ENCODE measurements at places on chromosomes 7 and 10.

- no peak for DNase-seq
- no peak overlapping the region for H3K4me3 ChIP-seq
- no peaks in the 10 kb centered on the region for H3K36me3 ChIP-seq
- H3K27me3 ChIP-seq, result no peaks in the 10 kb centered on the region
- no peaks in the 10 kb centered on the region for H3K4me1 ChIP-seq
Observed at GRCh38 chr10:129033340-129033739, 433.7 kb upstream of the MGMT start.

GRCh38 chr10:122738031-122738430 is 38.4 kb upstream of the C10orf120 start:
- H3K36me3 ChIP-seq, result no peaks in the 10 kb centered on the region
- no peaks in the 10 kb centered on the region for H3K4me1 ChIP-seq
- no peaks in the 10 kb centered on the region for H3K27me3 ChIP-seq
- no peak for DNase-seq

- H3K27ac ChIP-seq, result no peak overlapping the region
- H3K27me3 ChIP-seq, result no peaks in the 10 kb centered on the region
- DNase-seq, result no peak
- H3K4me3 ChIP-seq, result no peak overlapping the region
- H3K36me3 ChIP-seq, result no peaks in the 10 kb centered on the region
- no peaks in the 10 kb centered on the region for H3K4me1 ChIP-seq
Observed at GRCh38 chr10:78319371-78319770, 285.7 kb downstream of the RPS24 start.

DNA sequence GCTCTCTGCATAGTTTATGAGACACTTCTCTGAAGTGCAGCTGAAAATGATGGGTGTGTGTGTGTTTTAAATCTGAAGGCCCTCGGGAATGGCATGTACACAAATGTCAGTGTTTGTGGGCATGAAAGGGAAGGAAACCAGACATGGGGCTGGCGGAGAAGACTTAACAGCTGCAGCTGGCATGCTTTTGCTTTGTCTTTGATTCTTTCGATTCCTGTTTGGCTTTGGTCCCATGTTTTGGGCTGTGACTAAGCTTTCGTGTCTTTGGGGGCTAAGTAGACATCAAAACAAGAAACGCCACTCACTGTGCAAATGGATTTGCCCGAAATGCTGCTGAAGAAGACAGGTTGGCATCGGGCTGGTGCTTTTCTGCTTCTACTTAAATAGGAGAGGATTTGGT is 179.3 kb downstream of the PFKFB3 start:
- H3K4me1 ChIP-seq, result no peaks in the 10 kb centered on the region
- H3K4me3 ChIP-seq, result no peak overlapping the region
- no peak overlapping the region for H3K27ac ChIP-seq
- no peaks in the 10 kb centered on the region for H3K27me3 ChIP-seq
- no peaks in the 10 kb centered on the region for H3K36me3 ChIP-seq

DNA sequence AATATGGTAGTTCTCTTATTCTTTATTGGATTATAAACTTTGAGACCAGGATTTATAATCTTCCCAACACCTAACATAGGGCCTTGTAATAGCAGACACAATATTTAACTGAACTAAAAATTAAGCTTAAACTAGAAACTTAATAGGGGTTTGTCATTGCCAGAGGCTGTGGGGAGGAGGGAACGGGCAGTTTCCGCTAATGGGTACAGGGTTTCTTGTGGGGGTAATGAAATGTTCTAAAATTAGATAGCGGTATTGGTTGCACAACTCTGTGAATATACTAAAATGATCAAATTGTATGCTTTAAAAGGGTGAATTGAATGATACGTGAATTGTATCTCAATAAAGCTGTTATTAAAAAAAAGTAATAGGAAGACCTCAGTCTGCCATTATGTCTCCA is 45.4 kb downstream of the NT5C2 start:
- no peak overlapping the region for H3K27ac ChIP-seq
- H3K27me3 ChIP-seq, result no peaks in the 10 kb centered on the region
- H3K36me3 ChIP-seq, result no peaks in the 10 kb centered on the region

- no peak for DNase-seq
- H3K4me1 ChIP-seq, result no peaks in the 10 kb centered on the region
Observed at GRCh38 chr7:29229066-29229465, 34.5 kb downstream of the CHN2 start.

GRCh38 chr10:120423431-120424197 is 33.4 kb upstream of the PLPP4 start:
- H3K27me3 ChIP-seq, result no peaks in the 10 kb centered on the region
- no peak overlapping the region for H3K27ac ChIP-seq
- no peaks in the 10 kb centered on the region for H3K4me1 ChIP-seq
- H3K4me3 ChIP-seq, result no peak overlapping the region
- no peak for DNase-seq
- no peaks in the 10 kb centered on the region for H3K36me3 ChIP-seq

GRCh38 chr7:11754123-11754522 is 77.9 kb downstream of the THSD7A start:
- no peak overlapping the region for H3K27ac ChIP-seq
- no peaks in the 10 kb centered on the region for H3K4me1 ChIP-seq
- no peaks in the 10 kb centered on the region for H3K27me3 ChIP-seq

- no peak overlapping the region for H3K4me3 ChIP-seq
- DNase-seq, result no peak
- no peak overlapping the region for H3K27ac ChIP-seq
- H3K27me3 ChIP-seq, result no peaks in the 10 kb centered on the region
Observed at GRCh38 chr7:41544241-41544640, 158.6 kb downstream of the INHBA start.

DNA sequence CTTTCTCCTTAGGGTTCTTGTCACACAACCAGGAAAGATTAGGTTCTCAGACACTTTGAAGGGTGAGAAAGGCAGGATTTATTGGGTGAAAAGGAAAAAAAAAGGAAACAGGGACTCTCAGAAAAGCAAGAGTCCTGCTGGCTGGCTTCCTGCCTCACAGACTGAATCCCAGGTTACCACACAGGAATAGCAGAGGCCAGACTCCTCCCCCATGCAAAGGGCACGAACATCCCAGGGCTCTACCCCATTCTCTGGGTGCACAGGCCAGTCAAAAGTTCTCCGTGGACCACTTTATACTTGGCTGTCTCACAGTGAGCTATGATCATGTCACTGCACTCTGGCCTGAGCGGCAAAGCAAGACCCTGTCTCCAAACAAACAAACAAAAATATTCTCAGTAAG is 42.6 kb downstream of the HOXA1 start:
- H3K4me3 ChIP-seq, result no peak overlapping the region
- no peaks in the 10 kb centered on the region for H3K36me3 ChIP-seq

- H3K36me3 ChIP-seq, result no peaks in the 10 kb centered on the region
- H3K27ac ChIP-seq, result no peak overlapping the region
- H3K4me3 ChIP-seq, result no peak overlapping the region
- no peak for DNase-seq
- H3K27me3 ChIP-seq, result no peaks in the 10 kb centered on the region
Observed at GRCh38 chr10:6843481-6843881, 263.4 kb upstream of the PRKCQ start.

DNA sequence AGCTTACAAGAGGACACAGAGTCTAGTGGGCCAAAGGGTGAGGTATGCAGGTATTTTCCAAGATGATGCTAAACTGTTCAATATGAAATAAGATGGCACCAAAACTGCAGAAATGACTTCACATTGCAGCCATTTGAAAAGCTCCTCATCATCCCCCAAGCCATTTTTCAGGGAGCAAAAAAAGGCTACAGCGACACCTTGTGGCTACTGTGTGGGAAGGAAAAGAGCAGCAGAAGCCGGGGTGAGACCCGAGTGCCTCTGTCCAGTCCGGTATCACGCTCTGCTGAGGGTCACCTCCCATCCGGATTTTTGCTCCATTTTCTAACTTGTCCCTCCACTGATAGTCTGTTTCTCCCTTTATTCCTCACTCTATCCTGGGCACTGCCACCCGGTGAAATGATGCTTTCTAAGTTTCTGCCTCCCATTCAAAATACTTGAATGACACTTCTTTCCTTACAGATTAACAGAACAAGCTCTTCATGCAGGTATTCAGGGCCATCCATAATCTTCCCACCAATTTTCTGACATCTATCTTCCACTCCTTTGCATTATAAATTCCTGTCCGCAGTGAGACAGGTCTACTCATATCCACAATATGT is 220.2 kb downstream of the DGKI start:
- DNase-seq, result no peak
- no peaks in the 10 kb centered on the region for H3K36me3 ChIP-seq
- no peak overlapping the region for H3K27ac ChIP-seq

DNA sequence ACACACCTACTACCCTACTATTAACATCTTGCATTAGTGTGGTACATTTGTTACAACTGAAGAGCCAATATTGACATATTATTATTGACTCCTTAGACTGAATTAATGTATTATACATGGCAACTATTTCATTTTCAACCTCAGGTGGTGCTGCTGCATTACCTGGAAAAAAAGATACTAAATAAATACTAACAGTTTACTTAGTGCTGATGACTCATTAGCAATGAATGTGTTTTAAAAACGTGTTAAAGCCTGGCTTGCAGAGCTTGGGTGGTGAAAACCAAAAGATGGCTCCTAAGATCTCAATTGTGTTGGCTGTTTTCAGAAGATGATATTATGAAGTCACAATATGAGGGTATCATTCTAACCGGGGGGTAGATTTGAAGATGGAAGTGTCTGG is 34.8 kb downstream of the CFAP43 start:
- no peak overlapping the region for H3K4me3 ChIP-seq
- no peak for DNase-seq
- no peaks in the 10 kb centered on the region for H3K36me3 ChIP-seq

- H3K27me3 ChIP-seq, result no peaks in the 10 kb centered on the region
- no peaks in the 10 kb centered on the region for H3K36me3 ChIP-seq
- no peak overlapping the region for H3K27ac ChIP-seq
- H3K4me1 ChIP-seq, result no peaks in the 10 kb centered on the region
Observed at GRCh38 chr10:28047061-28047460, 48.2 kb upstream of the ODAD2 start.

GRCh38 chr10:75126277-75126676 is 14.8 kb downstream of the SAMD8 start:
- H3K27ac ChIP-seq, result no peak overlapping the region
- no peaks in the 10 kb centered on the region for H3K4me1 ChIP-seq
- H3K36me3 ChIP-seq, result no peaks in the 10 kb centered on the region
- H3K4me3 ChIP-seq, result no peak overlapping the region
- DNase-seq, result no peak

DNA sequence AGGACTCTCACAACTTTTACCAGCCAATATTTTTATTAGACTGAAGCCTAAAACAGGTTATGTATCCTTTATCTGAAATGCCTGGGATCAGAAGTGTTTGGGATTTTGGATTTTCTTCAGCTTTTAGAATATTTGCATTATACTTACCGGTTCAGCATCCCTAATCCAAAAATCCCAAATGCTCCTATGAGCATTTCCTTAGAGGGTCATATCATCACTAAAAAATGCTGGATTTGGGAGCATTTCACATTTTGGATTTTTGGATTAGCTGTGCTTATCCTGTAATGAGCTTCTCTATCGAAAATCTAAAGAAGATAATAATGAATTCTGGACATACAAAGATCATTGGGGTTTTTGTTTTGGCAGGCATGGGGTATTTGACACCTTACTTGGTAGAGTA is 53.0 kb downstream of the RALA start:
- H3K27ac ChIP-seq, result no peak overlapping the region
- no peak overlapping the region for H3K4me3 ChIP-seq
- no peaks in the 10 kb centered on the region for H3K4me1 ChIP-seq
- H3K36me3 ChIP-seq, result no peaks in the 10 kb centered on the region
- DNase-seq, result no peak

DNA sequence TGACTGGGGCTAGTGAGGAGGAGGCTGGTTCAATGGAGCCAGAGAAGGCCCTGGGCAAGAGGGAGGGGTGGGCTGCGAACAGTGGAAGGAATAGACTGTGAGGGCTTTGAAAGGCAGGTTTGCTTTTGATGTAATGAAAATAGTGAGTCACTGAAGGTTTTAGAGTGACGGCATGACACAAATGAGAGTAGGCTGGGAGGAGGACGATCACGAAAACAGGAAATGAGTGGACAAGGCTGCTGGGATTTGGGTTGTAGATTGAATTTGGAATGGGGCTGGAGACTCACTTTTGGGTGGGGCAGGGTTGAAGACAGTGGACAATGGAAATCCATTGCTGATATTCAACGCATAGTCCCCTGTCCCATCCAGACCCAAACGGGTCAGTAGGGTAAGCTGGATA is 139.6 kb downstream of the CDH23 start:
- no peaks in the 10 kb centered on the region for H3K27me3 ChIP-seq
- no peaks in the 10 kb centered on the region for H3K36me3 ChIP-seq
- H3K4me1 ChIP-seq, result no peaks in the 10 kb centered on the region
- no peak for DNase-seq
- H3K27ac ChIP-seq, result no peak overlapping the region
- no peak overlapping the region for H3K4me3 ChIP-seq

- no peaks in the 10 kb centered on the region for H3K36me3 ChIP-seq
- no peak overlapping the region for H3K27ac ChIP-seq
- no peaks in the 10 kb centered on the region for H3K4me1 ChIP-seq
- H3K4me3 ChIP-seq, result no peak overlapping the region
- H3K27me3 ChIP-seq, result no peaks in the 10 kb centered on the region
- DNase-seq, result no peak
Observed at GRCh38 chr10:104487794-104488438, 134.3 kb downstream of the CFAP58 start.

DNA sequence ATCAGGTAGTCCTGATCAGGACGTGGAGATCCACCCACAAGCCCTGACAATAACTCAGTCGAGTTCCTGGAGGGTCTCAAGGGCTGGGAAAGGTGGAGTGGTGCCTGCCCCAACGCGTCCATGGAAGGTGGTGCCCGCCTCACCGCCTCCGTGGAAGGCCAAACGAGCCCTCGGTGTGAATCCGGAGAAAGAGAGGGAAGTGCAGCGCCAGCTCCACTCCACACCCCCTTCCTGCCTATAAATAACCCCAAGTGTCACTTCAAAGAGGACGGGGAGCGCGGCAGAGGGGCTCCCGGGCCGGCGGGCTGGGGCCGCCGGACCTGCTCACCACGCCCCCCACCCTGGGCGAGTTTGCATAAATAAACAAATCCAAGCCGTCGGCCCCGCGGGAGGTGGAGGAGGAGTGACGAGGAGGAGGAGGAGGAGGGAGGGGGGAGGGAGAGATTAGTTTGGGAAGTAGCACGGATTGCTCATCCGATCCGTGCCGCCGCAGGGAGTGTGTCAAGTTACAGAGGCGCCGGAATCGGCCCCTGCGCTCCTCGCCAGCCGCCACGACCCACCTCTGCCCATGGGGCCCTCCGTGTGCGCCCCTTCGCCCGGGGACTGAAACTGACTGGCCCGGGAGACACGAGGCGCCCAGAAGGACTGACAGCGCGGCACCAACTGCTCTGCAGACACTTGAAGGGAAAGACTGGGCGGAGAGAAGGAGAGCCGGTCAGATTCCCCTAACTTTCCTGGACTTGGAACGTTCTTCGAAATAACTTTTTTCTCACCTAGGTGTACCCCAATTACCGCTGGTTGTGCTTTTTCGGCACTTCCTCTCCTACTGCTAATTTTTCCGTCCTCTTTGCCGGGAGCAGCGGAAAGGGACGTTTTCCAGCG is at the start of gene COL13A1:
TSS of gene COL13A1 (plus strand) at position 473 of the 882 bp plus-strand sequence. CDS start 518 bp downstream, outside the sequence.
- no peaks in the 10 kb centered on the region for H3K36me3 ChIP-seq
- peak within 1 kb of the TSS; percentile 39 for H3K4me3 ChIP-seq
- no peak within 1 kb of the TSS for H3K27ac ChIP-seq
- peaks cover 4% of the 10 kb centered on the region for H3K27me3 ChIP-seq
- H3K4me1 ChIP-seq, result no peaks in the 10 kb centered on the region
- no peak for DNase-seq

- DNase-seq, result no peak
- H3K4me1 ChIP-seq, result no peaks in the 10 kb centered on the region
- H3K36me3 ChIP-seq, result no peaks in the 10 kb centered on the region
- no peak overlapping the region for H3K27ac ChIP-seq
Observed at GRCh38 chr10:99266383-99266782, 30.7 kb upstream of the HPSE2 start.

All from breast epithelium (tissue), 4 donors.